Fibroblast of skin of left biceps (primary cell): ENCODE measurements at places on chromosomes 16 and 17.
A peak's percentile ranks its signal among the peaks of the same experiment; 100 is the strongest.

- DNase-seq, result no peak
These were observed 4.5 kb downstream of the PCGF2 start for GRCh38 chr17:38743556-38744171.

DNA sequence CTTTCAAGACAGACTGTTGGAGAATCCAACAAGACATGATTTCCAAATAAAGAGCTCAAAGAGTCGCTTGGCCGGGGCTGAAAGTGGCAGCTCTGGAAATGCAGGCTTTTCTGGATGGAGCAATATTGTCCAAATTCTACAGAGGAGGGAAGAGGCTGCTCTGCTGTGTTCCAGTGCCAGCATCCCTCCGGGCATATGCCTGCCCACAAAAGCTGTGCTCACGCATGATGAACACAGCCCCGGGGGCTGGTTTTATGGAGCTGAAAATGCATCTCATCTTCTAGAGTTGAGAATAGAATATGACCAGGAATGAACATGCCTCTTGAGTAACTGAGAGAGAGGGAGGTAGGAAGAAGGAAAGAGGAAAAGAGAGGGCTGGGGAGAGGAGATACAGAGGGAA, 74.7 kb upstream of the TOX3 start:
- no peak for DNase-seq

DNA sequence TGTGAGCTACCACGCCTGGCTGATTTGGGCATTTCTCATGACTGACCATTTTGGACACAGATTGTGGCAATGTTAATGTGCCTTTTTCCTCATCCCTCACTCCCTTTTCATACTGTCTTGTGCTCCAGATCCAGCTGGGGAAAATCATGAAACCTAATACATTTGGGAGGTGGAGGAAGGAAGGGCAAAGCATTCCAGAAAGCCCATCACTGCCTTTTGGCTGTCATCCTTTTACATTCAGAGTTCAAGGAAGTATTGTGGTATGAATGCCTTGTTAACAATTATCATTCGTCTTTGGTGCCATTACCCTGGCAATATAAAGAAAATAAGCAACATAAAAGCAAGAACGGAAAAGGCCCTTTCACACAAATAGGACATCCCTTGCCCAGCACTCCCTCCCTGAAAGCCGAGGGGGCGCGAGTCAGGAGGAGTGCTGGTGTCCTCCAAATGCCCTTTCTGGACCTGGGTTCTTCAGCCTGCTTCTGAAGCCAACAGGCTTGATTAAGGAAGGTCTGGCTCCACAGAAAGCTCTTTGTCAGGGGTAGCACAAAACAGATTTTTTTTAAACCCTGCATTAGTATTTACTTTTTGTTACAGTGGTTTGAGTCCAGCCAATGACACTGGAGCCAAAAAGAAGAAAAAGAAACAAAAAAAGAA, 20.1 kb downstream of the NMT1 start:
- no peak for DNase-seq

GRCh38 chr16:91484-91883, 13.5 kb downstream of the MPG start:
- DNase-seq, result no peak

DNA sequence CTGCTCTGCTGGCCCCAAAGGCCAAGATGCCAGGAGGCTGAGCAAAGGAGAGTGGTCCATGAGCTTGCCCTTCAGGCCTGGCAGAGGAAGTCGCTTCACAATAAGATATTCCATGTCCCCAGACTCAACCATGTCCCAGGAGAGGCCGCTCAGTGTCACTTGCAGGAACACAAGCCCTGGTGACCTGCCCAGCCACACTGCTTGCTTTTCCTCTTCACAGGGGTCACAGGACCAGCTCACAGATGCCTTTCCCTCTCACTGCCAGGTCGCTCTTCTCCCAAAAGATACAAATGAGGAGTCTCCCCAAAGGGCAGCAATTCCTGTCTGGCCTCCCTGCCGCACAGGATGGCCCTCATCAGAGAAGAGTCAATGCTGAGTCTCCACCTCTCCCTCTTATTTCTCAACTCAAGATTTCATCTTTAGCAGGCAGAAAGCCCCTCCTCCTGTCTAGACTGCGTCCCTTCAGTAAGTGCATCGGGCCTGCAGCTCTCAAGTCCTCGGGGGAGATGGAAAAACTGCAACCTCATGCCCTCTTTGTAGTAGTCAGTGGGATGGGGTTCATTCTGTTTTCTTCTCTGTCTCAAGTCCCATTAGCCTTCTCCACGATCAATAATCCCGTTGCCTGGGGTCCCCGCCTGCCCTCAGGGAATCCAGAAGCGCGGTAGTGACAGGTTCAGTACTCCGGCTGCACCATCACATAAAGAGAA, 5.0 kb downstream of the JUP start:
- no peak for DNase-seq

DNA sequence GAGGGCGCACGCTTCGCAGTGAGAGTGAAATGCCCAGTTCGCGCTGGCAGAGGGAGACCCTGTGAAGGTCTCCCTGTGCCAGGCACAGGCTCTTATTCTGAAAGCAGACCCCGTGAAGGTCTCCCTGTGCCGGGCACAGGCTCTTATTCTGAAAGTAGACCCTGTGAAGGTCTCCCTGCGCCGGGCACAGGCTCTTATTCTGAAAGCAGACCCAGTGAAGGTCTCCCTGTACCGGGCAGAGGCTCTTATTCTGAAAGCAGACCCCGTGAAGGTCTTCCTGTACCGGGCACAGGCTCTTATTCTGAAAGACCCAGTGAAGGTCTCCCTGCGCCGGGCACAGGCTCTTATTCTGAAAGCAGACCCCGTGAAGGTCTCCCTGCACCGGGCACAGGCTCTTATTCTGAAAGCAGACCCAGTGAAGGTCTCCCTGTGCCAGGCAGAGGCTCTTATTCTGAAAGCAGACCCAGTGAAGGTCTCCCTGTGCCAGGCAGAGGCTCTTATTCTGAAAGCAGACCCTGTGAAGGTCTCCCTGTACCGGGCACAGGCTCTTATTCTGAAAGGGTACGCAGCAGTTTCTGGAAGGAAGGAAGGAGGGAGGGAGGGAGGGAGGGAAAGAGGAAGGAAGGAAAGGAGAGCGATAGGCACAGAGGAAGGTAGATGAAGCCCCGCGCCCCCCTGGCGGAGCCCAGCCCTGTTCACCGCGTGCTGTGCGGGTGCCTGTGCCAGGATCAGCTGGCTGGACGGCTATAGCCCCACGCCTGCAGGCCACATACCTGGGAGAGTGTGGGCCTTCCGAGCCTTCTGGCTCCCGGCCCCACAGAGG, 55.3 kb downstream of the WDR45B start:
- peak; percentile 55 for DNase-seq

DNA sequence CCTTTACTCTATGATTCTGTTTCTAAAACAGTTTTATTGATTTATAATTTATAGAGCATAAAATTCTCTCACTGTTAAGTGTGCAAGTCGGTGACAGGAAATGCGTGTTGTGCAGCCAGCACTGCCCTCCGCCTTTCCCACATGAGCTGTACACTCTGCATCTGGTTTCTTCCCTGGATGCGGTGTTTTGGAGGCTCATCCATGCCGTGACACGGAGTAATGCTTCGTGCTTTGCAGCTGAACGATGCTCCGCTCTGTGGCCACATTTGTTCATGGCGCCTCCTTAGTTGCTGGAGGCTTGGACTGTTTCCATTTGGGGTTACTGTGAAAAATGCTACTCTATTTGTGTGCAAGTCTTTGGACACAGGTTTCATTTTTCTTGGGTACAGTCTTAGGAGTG, 7.2 kb upstream of the IGFALS start:
- no peak for DNase-seq

GRCh38 chr17:17849147-17849820, 12.5 kb upstream of the SREBF1 start:
- DNase-seq, result no peak

GRCh38 chr16:29763326-29763725, 14.7 kb upstream of the ZG16 start:
- no peak for DNase-seq

GRCh38 chr17:72852277-72852938, 240.1 kb downstream of the SLC39A11 start:
- DNase-seq, result no peak

GRCh38 chr17:59470624-59471297, 94.6 kb upstream of the DHX40 start:
- no peak for DNase-seq

- DNase-seq, result no peak
These were observed 79.0 kb downstream of the DYNLRB2 start for GRCh38 chr16:80619824-80620223.

DNA sequence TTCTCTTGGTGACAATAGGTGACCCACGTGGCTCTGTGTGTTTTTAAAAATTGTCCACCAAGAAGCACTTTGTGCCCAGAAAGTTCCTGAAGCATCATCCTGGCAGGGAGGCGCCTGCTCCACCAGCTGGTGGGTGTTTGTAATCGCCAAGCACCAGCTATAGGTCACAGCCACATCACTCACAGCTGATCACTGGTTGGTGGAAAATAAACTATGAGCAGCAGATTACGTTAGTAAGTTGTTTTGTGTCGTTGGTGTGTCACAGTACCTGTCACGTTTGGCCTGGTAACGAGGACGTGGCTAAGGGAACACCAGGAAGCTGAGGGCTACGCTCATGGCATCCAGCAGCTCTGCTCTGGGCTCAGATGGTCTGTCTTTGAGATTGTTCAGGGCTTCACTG, 10.1 kb downstream of the MRM3 start:
- no peak for DNase-seq

GRCh38 chr16:77408607-77409006, 26.2 kb downstream of the ADAMTS18 start:
- DNase-seq, result no peak

DNA sequence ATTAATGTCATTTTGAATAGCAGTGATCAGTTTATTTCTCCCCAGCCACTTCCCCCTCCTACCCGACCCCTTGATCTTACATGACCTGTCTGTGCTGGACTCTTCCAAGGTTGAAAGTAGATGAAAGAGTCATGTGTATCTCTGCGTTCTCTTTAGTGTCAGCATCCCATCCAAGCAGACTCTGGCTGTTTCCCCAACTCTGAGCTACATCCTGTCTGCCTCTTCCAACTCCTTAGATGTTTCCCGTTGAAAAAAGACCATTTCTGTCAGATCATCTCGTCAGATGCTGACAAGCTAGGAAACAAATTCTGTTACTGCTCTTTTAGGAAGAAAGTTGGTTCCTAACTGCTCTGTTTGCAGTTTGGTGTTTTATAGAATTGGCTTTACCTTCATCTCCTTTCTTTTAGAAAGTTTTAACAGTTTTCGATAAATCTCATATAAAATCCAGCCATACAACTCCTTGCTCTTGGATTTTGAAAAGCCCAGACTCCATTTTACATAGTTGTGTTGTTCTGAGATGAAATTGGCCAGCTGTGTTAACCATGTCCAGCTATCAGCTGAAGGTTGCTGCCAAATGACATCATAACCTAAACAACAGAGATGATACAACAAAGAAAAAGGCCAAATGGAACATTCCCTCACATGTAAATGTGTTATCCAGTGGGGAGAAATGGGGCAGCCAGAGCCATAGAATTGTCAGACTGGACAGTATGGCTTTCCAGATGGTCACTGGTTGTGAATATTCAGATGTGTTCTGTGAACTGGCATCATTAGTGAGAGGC, 43.5 kb downstream of the CYB561 start:
- DNase-seq, result no peak

GRCh38 chr17:334974-335481, 17.6 kb downstream of the RPH3AL start:
- DNase-seq, result no peak

DNA sequence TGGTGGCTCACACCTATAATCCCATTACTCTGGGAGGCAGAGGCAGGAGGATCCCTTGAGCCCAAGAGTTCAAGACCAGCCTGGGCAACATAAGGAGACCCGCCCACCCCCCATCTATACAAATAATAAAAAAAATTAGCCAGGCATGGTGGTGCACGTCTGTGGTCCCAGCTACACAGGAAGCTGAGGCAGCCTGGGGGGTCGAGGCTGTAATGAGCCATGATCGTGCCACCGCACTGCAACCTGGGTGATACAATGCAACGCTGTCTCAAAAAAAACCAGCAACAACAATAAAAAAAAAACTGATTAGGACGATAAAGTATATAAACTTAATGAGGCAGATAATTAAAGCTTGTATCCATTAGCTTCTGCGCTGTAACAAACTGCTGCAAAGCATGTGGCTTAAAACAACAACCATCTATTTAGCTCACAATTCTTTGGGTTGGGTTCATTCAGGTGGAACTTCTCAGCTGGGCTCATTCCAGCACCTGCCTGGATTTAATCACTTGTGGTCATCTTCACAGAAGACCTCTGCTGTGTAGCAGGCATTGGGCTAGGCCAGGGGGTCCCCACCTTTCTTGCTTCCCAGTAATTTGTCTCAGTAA, 45.8 kb downstream of the LCMT1 start:
- no peak for DNase-seq

DNA sequence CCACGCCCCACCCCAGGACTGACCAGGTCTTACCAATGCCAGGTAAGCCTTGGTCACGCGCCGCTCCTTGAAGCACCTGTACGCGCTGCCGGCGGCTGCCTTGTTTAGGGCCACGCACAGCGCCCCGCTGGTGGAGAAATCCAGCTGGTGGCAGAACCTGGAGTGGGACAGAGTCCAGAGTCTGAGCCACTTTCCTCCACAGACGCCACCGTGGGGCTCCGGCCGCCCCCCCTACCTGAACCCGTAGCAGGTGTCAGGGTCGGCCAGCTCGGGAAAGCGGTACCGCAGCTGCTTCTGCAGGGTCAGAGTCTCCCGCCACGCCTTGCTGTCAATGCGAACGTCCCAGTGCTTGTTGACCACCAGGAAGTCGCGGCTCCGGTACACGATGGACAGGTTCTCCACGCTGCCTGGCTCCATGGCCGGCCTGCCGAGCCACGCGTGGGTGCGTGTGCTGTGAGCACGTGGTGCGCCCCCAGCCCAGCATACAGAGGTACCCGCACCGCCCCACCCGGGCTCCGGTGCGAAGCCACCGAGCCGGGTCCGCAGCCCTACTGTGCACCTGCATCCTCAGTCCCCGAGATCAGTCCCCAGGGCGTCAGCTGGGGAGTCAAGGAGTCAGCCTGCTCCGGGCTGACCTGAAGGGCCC, 737 bp downstream of the RPUSD1 start:
- DNase-seq, result no peak

DNA sequence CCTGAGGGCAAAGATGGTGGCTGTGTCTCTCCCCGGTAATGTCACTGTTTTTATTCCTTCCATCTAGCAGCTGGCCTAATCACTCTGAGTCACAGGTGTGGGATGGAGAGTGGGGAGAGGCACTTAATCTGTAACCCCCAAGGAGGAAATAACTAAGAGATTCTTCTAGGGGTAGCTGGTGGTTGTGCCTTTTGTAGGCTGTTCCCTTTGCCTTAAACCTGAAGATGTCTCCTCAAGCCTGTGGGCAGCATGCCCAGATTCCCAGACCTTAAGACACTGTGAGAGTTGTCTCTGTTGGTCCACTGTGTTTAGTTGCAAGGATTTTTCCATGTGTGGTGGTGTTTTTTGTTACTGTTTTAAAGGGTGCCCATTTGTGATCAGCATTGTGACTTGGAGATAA, 5.5 kb upstream of the RAPGEFL1 start:
- DNase-seq, result no peak

GRCh38 chr16:4494746-4495490, 18.7 kb downstream of the HMOX2 start:
- no peak for DNase-seq

- no peak for DNase-seq
These were observed 36.4 kb downstream of the GPT2 start for GRCh38 chr16:46920402-46921068.

GRCh38 chr17:50939795-50940684, 73.9 kb upstream of the TOB1 start:
- DNase-seq, result no peak

GRCh38 chr16:56252835-56253234, 61.5 kb downstream of the GNAO1 start:
- DNase-seq, result no peak

- peak; percentile 58 for DNase-seq
These were observed 847.4 kb upstream of the SOX9 start for GRCh38 chr17:71273441-71273840.
